ENCODE measurements at places on chromosomes 7 and 10. TPM values are rescaled to one million over a fixed set of nuclear protein-coding genes. Genes with fewer than 3 reads are reported as not detected.

GRCh38 chr7:83882551-83882950 lies 233.6 kb upstream of the SEMA3E start:
- DNase-seq, result no peak

DNA sequence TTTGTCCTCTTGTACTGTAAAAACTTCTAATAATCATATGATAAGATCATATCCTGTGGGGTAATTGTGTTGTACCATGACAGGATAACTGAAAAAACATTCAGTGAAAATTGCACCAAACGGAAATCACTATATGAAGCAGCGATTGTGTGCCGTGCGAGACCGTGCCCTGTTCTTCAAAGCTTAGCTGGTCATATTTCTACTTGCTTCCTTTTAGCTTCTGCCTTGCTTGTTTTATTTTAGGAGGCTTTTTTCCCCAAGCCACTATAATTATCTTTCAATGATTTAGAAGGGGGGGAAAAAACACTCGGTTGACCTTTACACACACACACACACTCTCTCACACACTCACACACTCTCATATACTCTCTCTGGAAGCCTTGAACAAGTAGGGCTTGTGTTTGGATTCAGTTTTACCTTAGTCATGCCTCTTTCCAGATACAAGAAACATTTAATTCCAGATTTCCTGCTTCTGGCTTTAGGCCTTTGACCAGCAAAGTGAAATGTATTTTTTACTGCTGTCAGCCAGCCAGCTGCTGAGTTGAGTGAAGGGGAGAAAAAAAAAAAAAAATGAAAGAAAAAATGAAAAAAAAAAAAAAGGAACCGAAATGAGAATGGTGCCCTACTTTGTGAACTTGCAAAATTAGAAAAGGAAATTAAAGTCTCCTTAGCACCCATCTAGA lies 181.4 kb downstream of the ARID5B start:
- DNase-seq, result peak; percentile 84

DNA sequence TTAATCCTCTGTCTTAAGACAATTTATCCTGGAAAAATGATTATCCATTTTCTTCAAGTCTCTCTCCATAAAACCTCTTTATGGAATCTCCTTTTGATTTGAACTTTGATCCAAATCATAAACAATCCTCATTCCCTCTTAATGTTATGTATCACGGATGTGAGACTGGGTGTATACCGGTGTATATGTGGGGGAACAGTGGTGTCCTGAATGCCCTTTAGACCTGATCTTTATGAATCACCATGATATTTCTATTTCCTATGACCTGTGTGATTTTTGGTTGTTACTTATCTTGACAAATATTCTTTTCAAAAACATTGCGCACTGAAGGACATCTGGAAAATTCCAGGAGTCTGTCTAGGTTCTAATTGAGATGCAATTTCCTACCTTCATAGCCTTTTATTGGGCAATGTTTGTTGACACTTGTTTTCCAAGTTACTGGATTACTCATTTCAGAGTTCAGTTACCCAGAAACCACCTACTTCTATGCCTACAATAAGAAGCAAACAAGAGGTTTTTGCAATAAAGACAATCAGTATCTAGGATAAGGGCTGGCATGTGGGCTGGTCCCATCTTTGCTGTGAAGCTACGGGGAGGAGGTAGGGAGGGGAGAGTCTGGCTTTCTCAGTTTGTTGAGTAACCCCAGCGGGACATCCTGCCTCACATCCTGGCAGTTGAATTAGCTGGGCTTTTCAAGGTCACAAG lies 190.4 kb downstream of the CTTNBP2 start:
- no peak for DNase-seq

TFPI2 gene
- 11.8 TPM for polyA plus RNA-seq

DNA sequence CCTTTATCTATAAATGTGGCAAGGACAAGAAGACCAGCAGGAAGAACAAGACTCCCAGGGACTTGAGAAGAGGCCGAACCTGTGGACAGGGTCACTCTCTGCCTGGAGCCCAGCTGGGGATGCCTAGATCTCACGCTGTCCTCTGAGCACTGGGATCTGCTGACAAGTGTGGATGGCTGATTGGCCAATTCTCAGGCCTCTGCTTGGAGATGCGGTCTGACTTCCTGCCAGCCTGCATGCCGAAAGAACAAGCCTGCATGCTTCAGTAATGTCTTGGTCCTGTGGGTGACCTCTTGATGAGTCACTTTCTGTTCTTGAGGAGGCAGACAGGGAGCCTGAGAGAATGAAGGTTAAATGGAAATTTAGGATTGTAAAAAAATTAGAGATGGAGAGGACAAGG lies 84.7 kb downstream of the TMEM178B start:
- DNase-seq, result peak; percentile 57

ZNF804B gene
- not detected for polyA plus RNA-seq

DNA sequence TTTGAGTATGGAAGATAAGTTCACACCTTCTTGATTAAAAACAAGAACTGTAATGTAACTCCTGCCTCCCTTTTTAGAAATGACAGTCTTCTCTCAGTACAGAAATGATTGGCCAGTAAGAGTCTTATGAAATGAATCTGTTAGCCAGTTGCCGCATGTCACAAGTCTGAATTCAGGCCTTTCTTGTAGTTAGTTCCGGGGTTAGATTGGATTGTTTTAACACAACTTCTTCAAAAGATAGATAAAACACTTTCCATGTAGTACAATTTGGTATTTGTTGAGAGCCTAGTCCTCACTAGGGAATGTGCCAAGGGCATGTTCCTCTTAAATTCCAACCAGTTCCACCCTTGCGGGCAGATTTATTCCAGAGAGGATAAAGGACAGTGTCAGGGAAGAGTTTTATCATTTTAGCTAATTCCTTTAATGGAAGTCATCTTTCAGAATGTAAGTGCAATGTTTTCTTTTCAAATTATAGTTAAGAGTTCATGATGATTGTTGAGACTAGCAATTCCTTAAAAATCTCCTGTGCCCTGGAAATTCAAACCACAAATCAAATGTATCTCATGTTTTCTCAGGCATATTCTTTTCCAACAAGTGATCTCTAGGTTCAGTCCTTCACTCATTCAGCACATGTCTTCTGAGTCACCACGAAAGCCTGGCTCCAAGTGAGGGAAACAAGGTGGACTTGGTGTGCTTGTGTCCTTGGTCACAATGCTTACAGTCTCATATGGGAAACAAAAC lies 4.1 kb downstream of the FHIP2A start:
- no peak for DNase-seq

INTS15 gene
- polyA plus RNA-seq, result 20.2 TPM

ANXA8L1 gene
- 22.0 TPM for polyA plus RNA-seq

DNA sequence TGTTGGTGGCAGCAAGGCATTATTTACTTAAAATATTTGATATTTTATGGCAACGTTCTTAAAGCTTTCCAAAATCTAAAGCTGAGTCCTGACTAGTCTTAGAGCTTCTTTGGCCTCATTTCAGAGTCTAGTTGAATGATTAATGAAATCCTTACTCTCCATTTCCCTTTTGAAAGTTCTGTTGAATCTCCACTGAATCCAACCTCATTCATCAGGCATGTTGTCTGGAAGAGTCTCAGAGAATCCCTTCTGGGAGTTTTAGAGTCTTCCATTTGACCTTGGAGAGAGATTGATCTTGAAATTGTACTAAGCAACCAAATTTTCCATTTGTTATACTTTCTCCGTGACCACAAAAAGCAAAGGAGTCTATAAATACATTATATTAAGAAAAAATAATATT lies 198.5 kb upstream of the TMEM196 start:
- DNase-seq, result no peak

TMEM229A gene
- not detected for polyA plus RNA-seq

TSPAN12 gene
- 16.0 TPM for polyA plus RNA-seq
